ENCODE measurements at places on chromosomes 13 and 19.

DNA sequence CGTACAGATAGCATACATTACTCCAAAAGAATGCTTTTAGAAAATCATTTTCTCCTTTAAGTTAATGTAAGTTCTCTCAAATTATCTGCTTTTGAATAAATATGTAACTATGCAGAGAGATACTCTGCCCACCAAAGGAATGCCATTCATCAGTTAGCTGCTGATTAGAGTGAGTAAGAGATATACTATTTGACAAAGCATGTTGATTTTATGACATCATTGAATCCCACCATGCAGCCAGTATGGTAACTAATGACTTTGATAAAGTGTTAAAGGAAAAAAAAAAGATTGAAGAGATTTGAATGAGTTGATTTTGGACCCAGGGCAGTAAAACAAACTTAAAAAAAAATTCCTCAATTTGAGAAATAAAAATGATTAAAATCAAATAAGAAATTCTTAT lies 521.5 kb downstream of the SLITRK6 start:
- peak; percentile 83 for DNase-seq

- no peak for DNase-seq
Measured at GRCh38 chr19:17357724-17358123, 19.4 kb downstream of the PLVAP start.

DNA sequence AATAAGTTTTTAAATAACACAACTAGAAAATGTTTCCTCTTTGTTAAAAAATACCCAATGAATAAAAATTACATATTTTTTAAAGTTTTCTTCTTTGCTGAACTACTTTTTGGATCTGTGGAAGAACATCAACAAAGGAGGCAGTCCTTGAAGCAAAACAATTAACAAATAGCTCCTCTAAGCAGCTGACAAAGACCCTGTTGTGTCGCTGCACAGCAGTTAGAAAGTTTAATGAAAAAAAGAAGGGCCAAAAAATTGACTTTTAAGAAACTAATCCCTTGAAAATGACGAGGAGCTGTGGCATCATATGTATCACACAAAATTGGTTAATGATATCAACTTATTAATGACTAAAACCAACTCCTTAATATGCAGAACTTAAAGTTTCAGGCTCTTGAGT lies 72.1 kb downstream of the SLITRK1 start:
- no peak for DNase-seq

- DNase-seq, result no peak
Measured at GRCh38 chr19:13240312-13241022, 90.3 kb downstream of the IER2 start.

DNA sequence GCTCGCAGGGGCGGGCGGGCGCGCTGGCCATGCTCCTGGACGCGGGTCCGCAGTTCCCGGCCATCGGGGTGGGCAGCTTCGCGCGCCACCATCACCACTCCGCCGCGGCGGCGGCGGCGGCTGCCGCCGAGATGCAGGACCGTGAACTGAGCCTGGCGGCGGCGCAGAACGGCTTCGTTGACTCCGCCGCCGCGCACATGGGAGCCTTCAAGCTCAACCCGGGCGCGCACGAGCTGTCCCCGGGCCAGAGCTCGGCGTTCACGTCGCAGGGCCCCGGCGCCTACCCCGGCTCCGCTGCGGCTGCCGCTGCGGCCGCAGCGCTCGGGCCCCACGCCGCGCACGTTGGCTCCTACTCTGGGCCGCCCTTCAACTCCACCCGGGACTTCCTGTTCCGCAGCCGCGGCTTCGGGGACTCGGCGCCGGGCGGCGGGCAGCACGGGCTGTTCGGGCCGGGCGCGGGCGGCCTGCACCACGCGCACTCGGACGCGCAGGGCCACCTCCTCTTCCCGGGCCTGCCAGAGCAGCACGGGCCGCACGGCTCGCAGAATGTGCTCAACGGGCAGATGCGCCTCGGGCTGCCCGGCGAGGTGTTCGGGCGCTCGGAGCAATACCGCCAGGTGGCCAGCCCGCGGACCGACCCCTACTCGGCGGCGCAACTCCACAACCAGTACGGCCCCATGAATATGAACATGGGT lies 599 bp downstream of the ZIC2 start:
- DNase-seq, result peak; percentile 9

DNA sequence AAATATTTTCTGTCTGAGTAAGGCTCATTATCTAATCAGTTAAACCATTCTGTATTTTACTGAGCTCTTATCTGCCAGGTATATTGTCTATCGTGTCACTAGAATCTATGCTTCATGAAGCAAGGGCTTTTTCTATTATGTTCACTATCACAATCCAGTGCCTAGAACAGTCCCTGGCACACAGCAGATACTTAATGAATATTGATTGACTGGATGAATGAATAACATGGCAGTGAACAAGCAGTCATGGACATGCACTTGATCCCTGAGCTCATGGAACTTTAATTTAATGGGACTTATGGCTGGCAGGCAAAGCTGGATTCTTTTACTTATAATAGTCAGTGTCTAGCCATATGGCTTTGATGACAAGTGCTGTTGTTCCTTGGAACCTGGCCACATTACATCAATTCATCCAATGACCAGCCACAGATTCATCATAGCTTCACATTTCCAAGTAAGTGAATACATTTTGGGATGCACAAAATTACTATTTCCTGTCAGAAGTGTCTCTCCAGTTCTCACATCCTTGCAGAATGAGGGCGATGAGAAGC lies 214.8 kb downstream of the COG6 start:
- DNase-seq, result no peak

- no peak for DNase-seq
Measured at GRCh38 chr13:112066624-112067004, 335 bp upstream of the SOX1 start.

- DNase-seq, result no peak
Measured at GRCh38 chr19:31070146-31071065, 278.8 kb downstream of the TSHZ3 start.

GRCh38 chr13:113002206-113002912 lies 33.3 kb downstream of the MCF2L start:
- DNase-seq, result no peak

GRCh38 chr19:1469255-1470054 lies 9.6 kb downstream of the C19orf25 start:
- DNase-seq, result no peak

DNA sequence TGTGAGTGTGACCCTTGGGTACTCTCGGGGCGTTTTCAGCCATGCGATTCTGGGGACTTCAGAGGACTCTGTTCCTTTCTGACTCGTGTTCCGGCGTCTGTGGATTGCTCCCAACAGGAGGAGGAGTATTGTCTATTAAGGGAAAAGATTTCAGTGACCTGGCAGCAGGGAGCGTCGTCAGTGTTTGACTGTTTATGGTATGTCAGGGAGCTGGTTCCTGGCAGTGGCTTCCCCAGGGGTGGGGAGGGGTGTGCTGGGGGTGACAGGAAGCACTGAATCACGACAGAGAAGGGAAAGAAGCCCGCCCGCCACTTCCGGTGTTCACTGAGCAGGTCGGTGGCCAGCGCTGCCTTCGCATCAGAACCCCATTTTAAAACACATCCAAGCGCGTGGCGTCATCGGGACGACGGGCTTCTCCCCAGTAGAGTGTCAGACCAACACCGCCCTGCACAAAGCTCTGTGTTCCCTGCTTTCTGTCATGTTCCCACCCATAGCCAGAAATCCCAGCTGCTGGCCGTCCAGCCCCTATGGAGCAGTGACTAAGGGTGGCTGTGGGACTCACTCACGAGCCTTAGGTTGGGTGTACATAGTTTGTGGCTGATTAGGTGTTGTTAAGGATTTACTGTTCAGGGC lies 33.8 kb downstream of the COL4A2 start:
- DNase-seq, result no peak

DNA sequence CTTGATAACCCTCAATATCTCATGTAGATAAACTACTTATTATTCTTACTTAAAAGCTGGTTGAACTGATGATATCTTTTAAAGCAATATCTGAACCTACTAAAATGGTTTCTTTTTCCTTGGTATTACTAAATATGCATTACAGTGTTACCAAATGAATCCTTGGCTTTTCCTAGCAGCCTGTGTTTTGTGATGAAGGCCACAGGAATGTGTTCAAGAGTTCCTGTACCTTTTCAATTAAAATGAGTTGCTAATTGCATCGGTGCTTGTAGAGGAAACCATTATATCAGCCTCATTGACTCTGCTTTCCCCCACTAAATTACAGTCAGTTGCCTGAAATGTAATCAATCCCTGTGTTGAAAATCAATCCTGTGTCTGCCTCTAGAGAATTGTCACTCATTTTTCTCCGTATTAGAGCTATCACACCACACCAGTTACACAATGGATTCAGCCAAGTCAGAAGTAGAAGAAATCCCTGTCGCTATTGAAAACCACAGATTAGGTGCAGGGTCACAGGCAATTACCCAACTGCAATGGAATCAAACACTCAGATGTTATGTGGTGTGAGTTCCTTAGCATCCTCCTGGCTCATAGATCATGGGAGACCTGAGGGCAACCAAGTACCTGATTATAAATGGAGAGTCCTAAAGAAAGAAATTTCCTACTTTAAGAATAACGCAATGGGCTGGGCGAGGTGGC lies 13.3 kb downstream of the FAM216B start:
- no peak for DNase-seq

DNA sequence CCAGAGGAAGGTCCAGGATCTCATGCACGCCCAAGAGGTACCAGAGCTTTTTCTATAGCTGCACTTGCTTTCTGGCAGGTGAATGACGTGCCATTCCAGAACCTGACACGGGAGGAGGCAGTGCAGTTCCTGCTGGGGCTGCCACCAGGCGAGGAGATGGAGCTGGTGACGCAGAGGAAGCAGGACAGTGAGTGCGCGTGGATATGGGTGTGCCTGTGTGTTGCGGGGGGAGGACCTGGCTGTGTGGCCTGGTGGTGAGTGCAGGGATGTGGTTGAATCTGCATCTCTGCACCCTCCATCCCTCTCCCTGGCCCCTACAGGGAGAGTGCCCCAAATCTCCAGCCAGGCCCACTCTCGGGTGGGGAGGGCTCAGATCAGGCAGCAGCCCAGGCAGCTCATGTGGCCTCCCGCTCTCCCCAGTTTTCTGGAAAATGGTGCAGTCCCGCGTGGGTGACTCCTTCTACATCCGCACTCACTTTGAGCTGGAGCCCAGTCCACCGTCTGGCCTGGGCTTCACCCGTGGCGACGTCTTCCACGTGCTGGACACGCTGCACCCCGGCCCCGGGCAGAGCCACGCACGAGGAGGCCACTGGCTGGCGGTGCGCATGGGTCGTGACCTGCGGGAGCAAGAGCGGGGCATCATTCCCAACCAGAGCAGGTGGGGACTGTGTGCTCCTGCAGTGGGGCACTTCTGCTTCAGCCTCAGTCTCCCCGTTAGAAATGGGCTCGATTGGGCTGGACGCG lies 22.8 kb downstream of the APBA3 start:
- no peak for DNase-seq

- DNase-seq, result no peak
Measured at GRCh38 chr19:40567040-40567749, 9.5 kb upstream of the SHKBP1 start.

DNA sequence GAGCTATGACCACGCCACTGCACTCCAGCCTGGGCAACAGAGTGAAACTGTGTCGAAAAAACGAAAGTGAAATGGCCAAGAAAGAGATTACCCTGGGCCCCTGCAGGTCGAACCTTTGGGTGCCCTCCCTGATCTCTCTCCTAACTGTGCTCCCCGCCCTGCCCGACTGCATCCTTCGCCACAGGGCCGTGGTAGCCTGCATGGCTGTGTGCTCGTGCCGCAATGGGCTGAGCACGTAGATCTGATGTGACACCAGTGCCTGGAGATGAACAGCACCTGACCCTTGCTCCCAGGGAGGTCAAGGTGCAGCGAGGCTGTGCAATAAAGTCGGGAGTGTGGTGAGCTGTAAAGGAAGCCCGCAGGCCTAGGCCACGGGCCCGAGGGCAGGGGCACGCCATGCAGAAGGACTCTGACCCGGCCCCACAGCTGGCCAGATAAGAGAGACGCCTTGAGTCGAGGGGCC lies 60.2 kb downstream of the PEX11G start:
- no peak for DNase-seq

- no peak for DNase-seq
Measured at GRCh38 chr19:57747472-57747807, 825 bp downstream of the ZNF776 start.

DNA sequence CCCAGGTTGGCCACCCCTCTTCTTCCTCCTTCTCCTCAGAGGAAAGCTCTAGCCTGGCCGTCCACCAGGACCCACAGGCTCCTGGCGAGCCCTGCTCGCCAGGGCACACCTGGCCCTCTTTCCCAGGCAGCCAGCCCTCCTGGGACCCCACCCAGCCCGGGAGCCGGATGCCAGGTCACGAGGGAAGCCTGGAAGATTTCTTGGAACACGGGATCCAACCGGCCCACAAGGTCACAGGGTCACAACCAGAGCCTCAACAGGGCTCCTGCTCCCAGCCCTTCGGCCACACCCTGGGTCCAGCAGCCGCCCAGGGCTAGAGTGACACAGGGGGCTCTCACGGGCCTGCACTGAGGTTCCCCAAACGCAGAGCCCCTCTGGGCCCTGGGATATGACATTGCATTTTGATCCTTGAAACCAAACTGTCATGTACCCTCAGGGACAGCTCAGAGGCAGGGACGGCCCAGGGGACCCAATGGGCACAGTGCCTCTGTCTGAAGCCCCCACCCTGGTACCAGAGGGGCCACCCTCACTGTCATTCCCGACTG lies 5.5 kb downstream of the MKNK2 start:
- no peak for DNase-seq

DNA sequence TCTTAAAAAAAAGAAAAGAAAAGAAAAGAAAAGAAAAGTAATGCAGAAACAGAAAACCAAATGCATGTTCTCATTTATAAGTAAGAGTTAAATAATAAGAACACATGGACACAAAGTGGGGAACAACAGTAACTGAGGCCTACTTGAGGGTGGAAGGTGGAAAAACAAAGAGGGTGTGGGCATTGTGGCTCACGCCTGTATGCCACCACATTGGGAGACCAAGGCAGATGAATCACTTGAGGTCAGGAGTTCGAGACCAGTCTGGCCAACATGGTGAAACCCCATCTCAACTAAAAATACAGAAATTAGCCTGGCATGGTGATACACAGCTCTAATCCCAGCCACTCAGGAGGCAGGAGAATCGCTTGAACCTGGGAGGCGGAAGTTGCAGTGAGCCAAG lies 8.1 kb downstream of the ZNF708 start:
- no peak for DNase-seq

GRCh38 chr13:101780211-101780610 lies 327.7 kb downstream of the ITGBL1 start:
- no peak for DNase-seq

DNA sequence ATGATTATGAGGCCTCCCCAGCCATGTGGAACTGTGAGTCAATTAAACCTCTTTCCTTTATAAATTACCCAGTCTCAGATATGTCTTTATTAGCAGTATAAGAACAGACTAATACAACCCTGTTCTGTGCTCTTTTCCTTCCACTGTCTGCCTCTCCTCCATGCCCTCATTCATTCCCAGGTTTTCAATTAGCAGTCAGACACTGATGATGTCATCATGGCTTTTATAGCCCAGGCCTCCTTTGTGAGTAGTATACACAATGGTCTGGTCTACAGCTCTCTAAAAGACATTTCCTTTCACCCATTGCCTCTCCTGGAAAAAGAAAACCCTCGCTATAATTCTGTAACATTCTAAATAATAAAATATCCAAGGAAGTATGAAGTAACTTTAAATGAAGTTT lies 25.5 kb downstream of the FGF14 start:
- DNase-seq, result no peak

- no peak for DNase-seq
Measured at GRCh38 chr19:36060430-36060829, 5.7 kb downstream of the WDR62 start.

- no peak for DNase-seq
Measured at GRCh38 chr19:30263830-30264381, 108.3 kb upstream of the ZNF536 start.

- DNase-seq, result no peak
Measured at GRCh38 chr19:2557093-2557440, 81.1 kb downstream of the GADD45B start.
